AG09309 (cell line): ENCODE measurements at places on chromosomes 2 and 18.

DNA sequence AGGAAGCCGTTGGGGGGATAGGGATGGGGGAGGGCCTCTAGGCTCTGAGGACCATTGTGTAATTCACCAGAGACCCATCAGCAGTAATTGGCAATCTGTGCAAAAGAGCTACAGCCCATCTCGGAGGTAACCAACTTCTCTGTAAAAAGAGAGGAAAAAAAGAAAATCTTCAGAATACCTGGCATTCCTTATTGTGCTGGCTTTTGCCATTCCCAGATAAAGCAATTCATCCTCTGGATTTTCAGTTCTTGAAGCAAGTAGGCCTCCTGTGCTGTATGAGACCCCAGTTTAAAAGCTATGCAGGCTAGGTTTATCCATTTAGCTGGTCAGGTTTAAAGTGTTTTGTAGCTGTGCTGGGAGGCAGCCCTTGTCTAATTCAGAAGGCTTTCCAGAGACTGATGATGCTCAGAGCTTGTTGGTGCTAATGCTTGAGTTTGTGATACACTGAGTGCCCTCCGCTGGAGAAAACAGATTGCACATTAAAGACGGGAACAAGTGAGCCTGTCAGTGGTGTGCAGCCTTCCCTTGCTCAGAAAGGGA is at the start of gene LRRTM4:
Gene LRRTM4 (minus strand): TSS at position 446 of the 540 bp plus-strand sequence.
- no peak for DNase-seq

- no peak for DNase-seq
These were observed 223.9 kb downstream of the MYT1L start for GRCh38 chr2:2107141-2107540.

GRCh38 chr18:56329536-56329935 is 308.9 kb downstream of the TXNL1 start:
- DNase-seq = no peak

GRCh38 chr18:3590096-3590630 is 140.2 kb downstream of the TGIF1 start:
- no peak for DNase-seq

DNA sequence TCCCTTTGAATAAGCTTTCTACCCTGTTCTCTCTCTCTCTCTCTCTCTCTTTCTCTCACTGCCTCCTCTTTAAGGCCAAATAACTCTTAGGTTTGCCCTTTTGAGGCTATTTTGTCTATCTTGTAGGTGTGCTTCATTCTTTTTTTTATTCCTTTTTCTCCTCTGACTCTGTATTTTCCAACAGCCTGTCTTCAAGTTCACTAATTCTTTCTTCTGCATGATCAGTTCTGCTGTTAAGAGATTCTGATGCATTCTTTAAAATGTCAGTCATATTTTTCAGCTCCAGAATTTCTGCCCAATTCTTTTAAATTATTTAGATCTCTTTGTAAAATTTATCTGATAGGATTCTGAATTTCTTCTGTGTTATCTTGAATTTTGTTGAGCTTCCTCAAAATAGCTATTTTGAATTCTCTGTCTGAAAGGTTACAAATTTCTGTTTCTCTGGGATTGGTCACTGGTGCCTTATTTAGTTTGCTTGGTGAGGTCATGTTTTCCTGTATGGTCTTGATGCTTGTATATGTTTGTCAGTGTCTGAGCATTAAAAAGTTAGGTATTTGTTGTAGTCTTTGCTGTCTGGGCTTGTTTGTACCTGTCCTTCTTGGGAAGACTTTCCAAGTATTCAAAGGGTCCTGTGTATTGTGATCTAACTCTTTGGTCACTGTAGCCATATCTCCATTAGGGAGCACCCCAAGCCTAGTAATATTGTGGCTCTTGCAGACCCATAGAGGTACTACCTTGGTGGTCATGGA is 35.4 kb upstream of the DYNC1I2 start:
- no peak for DNase-seq

DNA sequence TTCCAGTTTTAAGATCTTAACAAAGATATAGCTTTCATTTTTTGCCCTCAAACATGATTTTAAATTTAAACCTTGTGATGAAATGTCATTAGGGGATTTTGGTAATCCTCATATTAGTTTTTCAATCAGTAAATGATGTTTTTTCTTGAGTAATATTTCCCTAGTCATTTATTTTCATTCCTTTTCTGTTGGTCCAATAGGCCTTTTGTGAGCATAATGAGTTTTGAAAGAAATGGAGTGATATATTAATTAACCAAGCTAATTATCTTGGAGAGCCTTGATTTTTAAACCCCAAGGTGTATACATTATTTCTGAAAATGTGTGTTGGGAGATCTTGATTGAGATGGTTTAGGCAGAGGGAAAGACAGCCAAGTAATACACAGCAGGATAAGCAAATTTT is 46.3 kb downstream of the DCC start:
- no peak for DNase-seq

DNA sequence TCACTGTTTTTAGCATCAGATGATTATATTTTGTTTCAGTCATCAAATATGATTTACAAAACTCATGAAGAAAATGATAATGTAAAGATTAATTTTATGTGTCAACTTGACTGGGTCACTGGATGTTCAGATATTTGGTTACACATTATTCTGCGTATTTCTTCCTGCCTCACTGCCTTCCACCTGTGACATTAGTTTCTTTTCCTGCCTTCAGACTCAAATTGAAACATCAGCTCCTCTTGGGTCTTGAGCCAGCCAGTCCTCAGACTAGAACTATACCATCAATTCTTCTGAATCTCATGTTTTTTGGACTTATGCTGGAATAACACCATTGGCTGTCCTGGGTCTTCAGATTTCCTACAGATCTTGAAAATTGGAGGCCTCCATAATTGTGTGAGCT is 96.7 kb downstream of the ZNF385B start:
- DNase-seq = no peak

- DNase-seq = no peak
These were observed 194.5 kb downstream of the LOXHD1 start for GRCh38 chr18:46462523-46462922.

GRCh38 chr2:218871345-218872302 is 9.0 kb upstream of the WNT10A start:
- DNase-seq = no peak

GRCh38 chr2:147567136-147567535 is 277.7 kb upstream of the ACVR2A start:
- no peak for DNase-seq

- no peak for DNase-seq
These were observed 6.1 kb downstream of the CFAP221 start for GRCh38 chr2:119550346-119550745.

DNA sequence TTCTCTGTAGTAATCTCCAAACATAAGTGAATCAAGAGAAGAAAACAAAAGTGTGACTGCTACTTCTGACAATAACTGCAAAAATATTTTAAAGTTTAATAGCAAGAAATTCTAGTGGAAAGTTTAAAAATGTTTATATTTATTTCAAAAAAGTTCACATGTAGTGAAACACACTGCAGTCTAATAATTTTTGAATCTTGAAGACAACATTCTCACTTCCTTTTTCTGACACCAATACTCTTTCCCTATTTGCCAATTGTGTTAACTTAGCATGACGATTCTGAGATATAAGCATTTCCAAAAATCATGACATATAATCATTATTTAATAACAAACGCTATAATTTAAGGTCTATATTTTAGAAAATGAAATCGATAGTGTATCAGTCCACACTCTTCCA is 429.1 kb upstream of the PKDCC start:
- no peak for DNase-seq

DNA sequence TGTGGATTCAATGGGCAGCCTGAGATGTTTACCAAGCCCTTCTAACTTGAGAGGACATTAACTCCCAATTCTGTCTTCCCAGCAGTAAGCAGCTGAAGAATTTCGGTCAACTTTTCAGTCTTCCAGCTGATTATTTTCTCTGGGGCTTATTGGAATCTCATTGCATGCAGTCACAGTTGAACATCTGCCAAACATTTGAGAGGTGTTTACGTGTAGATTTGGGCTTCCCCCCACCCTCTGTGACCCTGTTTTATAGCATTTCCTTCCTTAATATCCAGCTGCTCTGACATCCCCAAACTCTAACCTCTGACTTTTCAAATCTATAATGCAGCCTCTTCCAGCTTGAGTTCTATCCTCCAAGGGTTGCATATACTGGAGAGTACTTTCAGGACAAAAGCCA is 16.5 kb upstream of the VIT start:
- no peak for DNase-seq
